ENCODE measurements at places on chromosomes 4 and X.

- no peak for DNase-seq
These were observed 64.9 kb upstream of the NPY2R start for GRCh38 chr4:155143512-155143911.

- DNase-seq, result no peak
These were observed 104.2 kb downstream of the AFF1 start for GRCh38 chr4:87038837-87039615.

DNA sequence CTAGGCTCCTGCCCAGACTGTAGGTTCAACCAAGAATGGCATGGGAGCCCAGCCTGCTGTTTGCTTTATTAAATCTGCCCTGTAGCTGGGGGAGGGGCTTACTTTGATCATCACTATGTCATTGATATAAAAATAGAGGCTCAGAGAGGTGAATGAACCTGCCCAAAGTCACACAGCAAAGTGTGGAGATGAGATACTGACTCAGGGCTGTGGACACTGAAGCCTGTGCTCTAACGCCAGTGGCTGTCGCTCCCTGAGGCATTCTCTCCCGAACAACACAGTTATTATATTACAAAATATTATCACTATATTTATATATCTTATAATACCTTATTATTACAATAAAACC, 3.5 kb downstream of the MSANTD1 start:
- DNase-seq, result no peak

DNA sequence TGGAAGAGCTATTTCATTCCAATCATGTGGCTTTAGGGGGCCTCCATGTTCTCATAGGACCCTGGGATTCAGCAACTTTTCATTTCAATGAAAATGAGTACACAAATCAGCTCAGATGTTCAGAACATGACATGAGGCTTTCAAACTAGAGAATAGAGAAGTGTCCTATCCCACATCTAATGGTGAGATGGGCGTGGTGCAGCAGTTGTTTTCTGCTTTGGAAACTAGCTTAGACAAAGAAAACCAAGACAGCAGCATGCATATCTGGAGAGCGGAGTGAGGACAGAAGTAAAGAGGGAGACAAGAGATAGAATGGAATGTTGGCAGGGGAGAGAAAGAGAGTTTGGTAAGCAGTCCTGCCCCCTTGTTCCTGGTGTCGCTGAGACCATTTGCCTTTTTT, 1009.1 kb upstream of the IGFBP7 start:
- no peak for DNase-seq

- peak; percentile 70 for DNase-seq
These were observed 1.5 kb downstream of the ADRA2C start for GRCh38 chr4:3767570-3768288.

GRCh38 chr4:105280338-105281123, 133.9 kb downstream of the TET2 start:
- DNase-seq, result no peak

GRCh38 chr4:122845066-122845465, 18.4 kb downstream of the FGF2 start:
- DNase-seq, result no peak

All from LNCaP clone FGC (cell line).